ENCODE measurements at places on chromosomes 7 and 10.
A peak's percentile ranks its signal among the peaks of the same experiment; 100 is the strongest.

DNA sequence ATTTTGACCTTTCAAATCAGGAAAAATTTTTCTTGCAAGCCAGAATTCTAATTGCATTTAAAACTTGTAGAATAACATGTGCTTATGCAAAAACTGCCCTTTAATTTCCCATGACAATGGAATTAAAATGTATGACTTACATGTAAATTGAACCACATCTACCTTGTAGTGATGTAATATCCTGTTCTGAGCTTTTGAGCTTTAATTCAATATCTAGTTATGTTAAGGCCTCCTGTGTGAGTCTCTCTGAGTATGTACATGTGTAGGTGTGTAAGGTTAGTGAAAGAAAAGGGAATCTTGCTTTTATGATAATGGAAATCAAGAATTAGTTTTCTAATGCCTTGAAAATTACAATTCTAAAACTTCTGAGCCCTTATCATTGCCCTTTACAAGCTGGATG lies 344.8 kb upstream of the AKR1E2 start:
- no peak for DNase-seq

DNA sequence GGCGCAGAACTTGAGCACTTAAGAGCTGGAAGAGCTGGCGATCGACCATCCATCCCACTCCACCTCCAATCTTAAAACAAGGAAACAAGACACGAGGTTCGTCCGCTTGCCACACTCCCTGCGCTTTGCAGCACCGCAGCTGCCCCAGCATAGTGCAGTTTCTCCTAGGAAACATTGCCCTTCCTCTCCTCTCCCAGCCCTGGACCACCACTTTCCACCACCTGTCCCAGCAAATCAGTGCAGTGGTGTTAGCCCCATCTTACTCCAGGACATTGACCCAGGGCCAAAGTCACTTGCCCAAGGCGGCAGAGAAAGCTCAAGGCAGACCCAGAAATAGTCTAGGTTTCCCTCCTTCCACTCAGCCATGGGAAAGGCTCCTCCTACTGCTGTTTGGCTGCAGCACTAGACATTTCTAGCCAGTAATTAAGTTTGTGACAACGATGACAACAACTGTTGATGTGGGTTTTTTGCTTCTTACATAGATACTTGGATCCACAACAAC lies 1.5 kb upstream of the PARD3 start:
- peak; percentile 67 for DNase-seq

GRCh38 chr10:101061624-101062231 lies at the start of gene KAZALD1:
KAZALD1 (plus strand) TSS chr10:101061989; CDS start chr10:101062593, 604 bp downstream.
- DNase-seq: peak; percentile 73

- no peak for DNase-seq
Measured at GRCh38 chr10:34049887-34050286, 715.4 kb upstream of the NRP1 start.

GRCh38 chr7:28609608-28610007 lies 197.3 kb downstream of the CREB5 start:
- DNase-seq: no peak

GRCh38 chr7:121397361-121397760 lies 1.3 kb upstream of the FAM3C start:
- no peak for DNase-seq

GRCh38 chr10:31875608-31876007 lies 53.0 kb downstream of the ARHGAP12 start:
- no peak for DNase-seq

DNA sequence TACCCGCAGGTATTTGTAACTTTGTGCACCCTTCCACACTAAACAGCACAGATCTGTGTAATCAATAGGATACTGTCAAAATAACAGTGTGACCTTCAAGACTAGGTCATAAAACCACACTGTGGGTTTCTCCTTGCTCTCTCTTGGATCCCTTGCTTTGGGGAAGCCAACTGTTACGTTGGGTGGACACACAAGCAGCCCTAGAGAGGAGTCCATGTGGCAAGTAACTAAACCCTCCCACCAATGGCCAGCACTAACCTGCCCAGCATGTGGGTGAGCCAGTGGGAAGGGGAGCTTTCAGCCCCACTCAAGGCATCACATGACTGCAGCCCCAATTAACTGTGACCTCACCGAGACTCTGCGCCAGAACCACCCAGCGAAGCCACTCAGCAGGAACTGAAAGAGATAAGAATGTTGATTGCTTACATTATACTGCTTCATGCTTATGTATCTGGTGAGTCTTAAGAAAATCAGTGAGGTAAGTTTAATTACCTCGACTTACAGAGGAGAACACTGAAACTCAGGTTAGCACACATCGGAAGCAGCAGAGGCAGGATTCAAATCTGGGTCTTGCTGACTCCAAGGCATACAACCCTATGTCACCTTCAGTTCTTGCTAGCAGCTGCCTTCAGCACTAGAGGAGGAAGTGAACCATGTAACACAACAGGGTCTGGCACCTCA lies 9.4 kb upstream of the ZC3HAV1 start:
- DNase-seq: peak; percentile 58

GRCh38 chr10:54749623-54750022 lies 51.4 kb downstream of the PCDH15 start:
- no peak for DNase-seq

DNA sequence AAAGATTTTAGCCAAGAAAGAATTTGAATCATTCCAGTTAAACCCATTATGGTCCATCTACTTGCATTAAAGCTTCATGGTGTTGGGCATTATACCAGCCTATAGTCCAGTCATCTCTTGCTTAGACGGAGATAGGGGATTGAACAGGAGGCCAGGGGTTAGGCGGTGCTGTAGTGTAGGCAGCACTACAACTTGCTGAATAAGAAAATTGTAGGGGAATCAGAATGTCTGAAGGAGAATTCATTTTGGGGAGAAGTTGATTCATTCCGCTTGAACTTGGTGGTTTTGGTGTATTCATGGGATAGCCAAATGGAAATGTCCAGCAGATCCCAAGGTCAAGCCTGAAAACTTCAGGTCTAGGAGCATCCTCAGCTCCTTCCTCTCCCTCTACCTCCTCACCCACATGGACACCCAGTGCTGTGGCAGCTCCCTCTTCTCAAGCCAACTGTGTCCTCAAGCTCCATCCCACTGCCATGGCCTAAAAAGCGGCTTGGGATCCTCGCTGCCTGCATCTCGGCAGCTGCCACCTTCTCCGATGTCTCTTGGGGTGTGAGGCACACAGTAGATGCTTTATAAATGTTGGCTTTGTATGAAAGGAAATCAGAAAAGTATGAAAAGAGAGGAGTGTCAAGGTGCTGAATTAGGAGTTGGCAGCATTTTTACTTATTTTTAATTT lies 63.6 kb upstream of the MNX1 start:
- DNase-seq: no peak

- DNase-seq: no peak
Measured at GRCh38 chr10:19952224-19953010, 136.2 kb downstream of the PLXDC2 start.

DNA sequence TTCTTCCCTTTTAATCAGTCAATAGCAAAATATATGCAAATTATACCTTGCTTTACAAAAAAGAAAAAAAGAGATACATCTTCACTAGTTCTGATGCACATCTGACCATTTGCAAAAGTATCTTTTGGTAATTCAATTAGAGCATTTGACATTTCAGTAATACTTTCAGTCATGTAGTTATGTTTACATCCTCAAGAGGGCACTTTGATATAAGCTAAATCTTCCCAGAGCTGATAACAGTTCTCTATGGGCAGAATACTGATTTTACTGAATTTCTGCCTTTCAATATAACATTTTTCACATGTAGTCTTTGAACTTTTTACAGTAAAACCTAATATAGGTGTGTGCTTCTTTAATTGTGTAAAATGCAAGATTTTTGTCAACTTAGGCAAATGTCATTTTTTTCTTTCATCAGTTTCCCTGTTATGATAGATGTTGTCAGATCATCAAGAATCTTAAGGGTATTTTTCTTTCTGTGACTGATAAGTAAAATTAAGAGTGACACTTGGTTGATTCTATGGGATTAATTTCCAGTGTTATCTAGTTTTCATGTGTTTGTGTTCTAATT lies 703.5 kb upstream of the SEMA3D start:
- DNase-seq: no peak

- DNase-seq: no peak
Measured at GRCh38 chr10:25696013-25696708, 237.9 kb upstream of the MYO3A start.

DNA sequence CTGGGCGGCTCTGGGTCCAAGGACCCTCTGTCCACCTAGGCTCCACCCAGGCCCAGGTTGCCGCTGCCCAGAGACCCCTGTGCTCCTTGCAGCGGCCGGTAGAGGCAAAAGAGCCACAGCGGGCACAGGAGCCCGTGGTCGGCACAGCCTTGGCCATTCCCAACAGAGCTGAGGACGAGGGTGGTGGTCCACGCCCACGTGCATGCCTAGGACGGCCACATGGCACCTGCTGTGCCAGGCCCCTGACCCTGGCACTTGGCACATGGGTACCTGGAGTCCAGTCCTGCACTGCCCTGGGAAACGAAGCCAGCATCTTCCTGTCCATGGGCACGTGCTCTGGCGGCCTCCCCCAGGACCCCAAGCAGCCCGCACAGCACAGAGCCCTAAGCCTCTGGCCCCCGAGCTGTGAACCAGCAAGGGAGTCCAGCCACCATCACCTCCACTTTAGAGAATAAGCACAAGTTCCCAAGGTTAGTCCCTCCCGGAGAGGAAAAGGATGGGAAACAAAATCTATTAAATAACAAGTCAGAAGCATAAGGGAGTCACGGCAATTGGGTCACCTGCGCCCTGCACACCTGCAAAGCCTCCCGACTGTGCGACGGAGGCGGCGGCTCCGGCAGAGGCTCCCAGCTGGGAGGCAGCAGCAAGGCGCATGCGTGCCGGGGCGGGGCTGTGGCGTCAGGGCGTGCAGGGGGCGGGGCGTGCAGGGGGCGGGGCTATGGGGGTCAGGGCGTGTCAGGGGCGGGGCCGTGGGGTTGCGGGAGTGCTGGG lies 59.1 kb downstream of the STK32C start:
- DNase-seq: peak; percentile 79

GRCh38 chr10:44510379-44511115 lies 125.7 kb upstream of the CXCL12 start:
- DNase-seq: no peak

DNA sequence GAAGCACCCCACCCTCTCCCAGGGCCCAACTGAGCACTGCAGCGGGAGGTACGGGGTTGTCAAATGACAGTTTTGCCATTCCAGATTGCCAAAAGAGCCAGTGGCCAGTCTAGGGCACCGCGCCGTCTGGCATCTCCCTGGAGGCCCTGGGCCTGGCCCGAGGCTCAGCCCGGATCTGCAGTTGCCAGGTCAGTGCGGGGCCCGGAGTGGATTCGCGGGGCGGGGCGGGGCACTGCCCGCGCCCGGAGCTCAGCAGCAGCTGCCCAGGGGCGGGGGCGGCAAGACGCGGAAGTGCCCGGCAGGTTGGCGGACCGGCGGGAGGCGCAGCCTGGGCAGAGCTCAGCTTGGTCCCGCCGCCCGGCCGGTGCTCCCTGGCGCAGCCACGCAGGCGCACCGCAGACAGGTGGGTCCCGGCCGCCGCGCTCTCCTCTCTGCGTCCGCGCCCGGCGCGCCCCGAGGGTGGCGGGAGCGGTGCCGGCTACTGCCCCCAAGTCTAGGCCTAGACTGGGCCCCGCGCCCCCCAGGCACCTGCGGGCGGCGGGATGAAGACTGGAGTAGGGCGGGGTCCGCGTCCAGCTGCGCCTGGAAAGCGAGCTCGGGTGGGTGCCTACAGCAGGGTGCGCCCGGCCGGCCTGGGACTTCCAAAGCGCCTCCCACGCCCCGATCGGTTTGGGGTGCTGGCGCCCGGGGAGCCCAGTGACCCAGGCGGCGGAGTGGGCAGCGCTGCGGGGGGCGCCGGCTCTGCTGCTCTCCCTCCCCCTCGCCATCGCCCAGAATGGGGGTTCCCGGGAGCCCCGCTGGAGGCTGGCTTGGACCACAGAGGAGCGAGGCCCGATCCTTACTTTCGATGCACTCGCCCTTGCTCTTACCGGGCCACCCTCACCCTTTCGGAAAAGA lies at the start of gene IRF5:
TSS of gene IRF5 (plus strand) at position 281 of the 897 bp plus-strand sequence. CDS start 4,155 bp downstream, outside the sequence.
- DNase-seq: peak; percentile 70

All from islet precursor cell (in vitro differentiated cells).